ENCODE measurements at places on chromosomes 5 and 9.

- DNase-seq = no peak
Measured at GRCh38 chr9:89252651-89253267, 58.2 kb upstream of the CKS2 start.

GRCh38 chr5:123790226-123790625 lies 278.2 kb downstream of the CSNK1G3 start:
- DNase-seq = no peak

GRCh38 chr9:38177680-38178079 lies 108.7 kb upstream of the SHB start:
- DNase-seq = no peak

DNA sequence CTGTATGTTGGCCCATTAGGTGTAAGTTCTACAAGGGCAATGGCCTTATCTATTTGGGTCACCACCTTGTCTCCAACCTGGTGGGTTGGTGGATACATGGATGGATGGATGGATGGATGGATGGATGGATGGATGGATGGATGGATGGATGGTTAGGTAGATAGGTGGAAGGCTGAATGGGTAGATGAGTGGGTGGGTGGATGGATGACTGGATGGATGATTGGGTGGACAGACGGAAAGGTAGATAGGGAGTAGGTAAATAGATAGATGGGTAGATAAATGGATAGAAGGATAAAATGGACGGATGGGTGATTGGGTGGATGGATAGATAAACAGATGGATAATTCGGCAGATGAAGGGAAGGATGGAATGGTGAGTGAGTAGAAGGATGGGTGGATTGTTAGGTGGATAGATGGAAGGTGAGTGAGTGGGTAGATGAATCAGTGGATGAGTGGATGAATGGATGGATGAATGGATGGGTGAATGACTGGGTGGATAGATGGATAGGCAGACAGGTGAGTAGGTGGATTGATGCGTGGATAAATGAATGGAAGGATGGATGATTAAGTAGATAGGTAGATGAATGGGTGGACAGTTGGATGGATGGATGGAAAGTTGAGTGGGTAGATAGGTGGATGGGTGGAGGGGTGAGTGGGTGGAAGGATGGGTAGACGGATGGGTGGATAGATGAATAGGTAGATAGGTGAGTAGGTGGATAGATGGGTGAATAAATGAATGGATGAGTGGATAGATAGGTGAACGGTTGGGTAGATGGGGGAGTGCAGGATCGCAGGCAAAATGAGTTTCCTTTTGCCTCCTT lies 83.1 kb upstream of the FBXW11 start:
- no peak for DNase-seq

DNA sequence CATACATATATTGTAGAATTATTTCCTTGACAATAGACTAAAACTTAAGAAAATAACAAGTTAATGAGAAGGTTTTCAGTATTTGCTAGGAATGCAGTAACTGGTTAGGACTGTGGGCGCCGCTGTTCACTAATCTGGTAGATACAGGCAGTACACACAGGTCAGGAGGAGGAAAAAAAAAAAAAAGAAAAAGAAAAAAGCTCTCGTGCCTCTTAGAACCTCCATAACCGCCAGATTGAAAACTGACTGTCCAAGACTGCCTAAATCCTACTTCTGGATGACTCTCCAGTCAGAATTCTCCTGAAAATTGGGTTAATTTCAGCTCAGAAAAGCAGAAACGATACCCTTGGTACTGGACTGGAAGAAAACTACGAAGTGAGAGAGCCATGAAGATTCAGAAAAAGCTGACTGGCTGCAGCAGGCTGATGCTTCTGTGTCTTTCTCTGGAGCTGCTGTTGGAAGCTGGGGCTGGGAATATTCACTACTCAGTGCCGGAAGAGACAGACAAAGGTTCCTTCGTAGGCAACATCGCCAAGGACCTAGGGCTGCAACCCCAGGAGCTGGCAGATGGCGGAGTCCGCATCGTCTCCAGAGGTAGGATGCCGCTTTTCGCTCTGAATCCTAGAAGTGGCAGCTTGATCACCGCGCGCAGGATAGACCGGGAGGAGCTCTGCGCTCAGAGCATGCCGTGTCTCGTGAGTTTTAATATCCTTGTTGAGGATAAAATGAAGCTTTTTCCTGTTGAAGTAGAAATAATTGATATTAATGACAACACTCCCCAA lies at the start of gene PCDHGA1:
Gene PCDHGA1, plus strand, starts transcription at position 216 of the 782 bp plus-strand sequence.
- no peak for DNase-seq

DNA sequence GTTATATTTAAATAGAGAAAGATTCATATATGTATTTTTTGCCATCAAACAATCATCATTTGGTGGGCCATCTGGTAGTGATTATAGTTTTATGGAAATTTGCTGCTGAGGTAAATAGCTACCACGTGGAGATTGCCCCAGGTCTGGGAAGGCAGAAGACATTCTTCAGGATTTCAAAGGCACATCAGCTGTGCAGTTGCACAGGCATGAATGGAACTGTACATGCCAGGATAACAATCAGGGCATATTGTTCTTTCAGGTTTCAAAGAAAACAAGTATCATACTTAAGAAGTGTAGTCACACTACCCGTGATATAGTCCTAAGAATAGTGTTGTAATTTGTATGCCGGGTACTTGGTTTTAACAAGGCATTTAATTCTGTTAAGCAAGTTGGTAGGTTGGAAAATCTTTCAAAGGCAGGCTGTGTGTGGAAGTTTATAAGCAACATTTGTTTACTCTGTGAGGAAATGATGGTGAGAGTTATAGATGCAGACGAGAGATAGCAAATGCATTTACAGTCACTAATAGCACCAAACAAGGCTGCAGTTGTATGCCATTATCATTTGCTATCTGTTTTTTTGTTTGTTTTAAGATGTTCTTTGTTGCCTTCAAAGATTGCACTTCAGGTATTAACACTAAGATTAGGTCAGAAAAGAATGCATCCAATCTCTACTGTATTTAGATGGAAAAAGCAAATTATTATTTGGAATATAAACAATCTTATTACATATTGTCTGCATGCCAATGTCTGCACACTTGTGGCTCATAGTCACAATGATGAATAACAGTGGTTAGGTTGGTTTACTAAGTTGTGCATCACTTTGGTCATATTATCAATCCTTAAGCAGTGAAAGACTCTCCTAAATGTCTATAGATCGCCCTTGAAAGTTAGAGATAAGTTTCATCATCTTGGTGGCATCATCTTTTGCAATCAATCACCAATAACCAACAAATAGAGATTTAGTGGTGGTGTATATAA lies 55.3 kb downstream of the RPS23 start:
- DNase-seq = no peak

GRCh38 chr5:115382989-115383388 lies 86.5 kb upstream of the CCDC112 start:
- DNase-seq = no peak

DNA sequence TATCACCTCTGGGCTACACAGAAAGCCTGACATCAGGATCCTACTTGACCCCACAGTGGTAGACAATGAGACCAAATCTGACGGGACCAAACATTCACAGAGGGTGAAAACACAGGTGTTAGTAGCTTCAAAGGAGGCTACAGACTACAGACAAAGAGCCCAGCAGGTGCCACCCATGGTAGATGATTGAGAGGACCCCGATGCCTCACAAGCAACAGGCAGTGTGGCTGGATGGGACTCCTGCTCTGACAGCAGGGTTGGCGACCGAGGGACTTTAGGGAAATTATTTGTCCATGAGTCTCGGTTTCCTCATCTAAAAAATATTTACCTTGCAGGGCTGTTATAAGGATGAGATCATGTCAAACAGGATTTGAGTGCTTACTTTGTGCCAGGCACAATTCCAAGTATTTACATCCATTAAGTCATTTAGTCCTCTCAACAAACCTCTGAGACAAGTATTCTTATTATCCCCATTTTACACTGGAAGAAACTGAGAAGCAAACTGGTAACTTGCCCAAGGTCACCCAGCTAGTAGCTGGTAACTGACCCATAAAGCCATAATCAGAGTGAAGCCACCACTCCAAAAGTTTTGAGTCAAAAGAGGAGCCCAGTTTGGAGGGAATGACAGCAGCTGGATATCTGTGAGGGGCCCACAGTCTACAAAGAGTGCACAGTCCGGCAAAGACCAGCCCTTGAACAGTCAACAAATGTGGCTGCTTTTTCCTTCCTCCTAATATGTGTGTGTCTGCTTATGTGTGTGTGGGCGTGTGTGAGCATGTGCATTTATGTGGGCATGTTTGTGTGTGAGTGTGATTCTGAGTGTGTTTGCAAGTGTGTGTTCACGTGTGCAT lies 502.0 kb downstream of the BNC2 start:
- DNase-seq = no peak
